ENCODE measurements at places on chromosomes 16 and 17. TPM values are rescaled to one million over a fixed set of nuclear protein-coding genes. Genes with fewer than 3 reads are reported as not detected.

DNA sequence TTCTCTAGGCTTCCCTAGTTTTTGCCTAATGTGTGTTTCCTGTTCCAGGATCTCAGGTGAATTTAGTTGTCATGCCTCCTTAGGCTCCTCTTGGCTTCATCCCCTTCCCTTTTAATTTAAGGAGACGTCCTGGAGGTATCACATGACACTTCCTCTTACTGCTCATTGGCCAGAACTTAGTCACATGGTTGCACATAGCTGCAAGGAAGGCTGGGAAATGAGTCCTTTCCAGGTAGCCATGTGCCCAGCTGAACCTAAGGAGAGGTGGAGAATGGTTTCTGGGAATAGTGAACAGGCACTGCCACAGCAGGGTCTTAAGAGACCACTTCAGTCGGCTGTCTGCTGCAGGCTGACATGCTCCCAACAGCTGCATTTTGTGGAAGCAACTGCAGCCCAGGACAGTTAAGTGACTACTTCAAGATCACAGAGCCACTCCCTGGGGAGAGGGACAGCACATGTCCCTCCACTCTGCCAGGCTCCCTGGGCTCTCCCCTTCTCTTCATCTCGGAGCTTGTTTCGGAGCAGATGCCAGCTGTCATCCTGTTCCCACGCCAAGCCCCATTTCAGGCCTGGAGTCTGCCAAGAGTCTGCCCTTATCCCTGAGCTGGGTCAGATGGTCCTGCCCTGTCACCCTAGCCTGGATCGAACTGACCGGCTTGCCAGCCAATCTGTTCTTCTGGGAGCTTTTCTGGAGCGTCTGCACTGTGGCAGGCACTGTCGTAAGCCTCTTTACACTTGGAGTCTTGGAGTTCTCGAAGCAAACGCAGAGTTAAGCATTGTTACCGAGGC, 81.4 kb upstream of the FOXF1 start:
- DNase-seq, result no peak

- DNase-seq, result no peak
Measured at GRCh38 chr17:27952366-27952765, 59.2 kb upstream of the LYRM9 start.

- no peak for DNase-seq
Measured at GRCh38 chr16:54241525-54241924, 45.1 kb downstream of the IRX3 start.

- no peak for DNase-seq
Measured at GRCh38 chr17:15388356-15389041, 47.1 kb upstream of the TEKT3 start.

DNA sequence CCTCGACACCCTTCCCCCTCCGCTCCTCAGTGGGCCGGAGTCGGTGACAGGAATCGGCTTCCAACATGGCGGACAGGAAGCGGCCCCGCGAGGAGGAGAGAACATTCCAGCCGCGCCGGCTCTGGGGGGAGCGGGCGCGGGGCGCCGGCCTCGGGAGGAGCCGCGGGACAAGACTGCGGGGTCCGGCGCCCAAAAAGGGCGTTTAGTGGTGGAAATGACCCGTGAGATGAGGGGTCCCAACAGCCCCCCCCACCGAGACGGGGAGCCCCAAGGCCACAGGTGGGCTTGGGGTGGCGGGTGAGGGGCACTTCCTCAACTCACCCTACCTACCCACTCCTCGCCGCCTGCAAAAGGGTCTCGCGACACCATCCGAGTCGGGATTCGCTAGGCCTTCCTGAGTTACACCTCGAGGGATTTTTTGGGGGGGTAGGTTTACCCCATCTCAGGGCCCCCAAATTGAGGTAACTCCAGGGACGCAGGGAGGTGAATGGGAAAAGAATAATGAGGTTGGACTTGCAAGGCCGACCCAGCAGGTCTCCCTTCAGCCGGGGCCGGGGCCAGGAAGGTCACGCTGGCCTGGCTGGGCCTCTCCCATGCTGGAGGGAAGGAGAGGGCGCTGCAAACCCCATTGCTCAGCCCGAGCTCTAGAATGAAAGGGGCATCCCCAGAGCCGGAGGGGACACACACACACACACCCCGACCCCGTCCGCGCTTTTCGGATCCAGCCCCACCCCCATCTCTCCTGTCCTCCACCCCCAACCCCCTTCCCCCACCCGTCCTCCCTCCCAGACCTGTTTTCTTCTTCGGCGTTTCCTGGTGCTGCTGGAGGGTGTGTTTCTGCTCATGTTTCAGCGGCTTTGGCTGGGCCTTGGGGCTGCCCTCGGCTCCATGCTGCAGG, 707 bp downstream of the NUFIP2 start:
- peak; percentile 36 for DNase-seq

The KRT33A gene
- polyA plus RNA-seq, result not detected

The FOXN1 gene
- polyA plus RNA-seq, result 0.13 TPM

The BCL6B gene
- 9.9 TPM for polyA plus RNA-seq
